NCI-H2171 (cell line): ENCODE measurements at places on chromosomes 5 and 9.

DNA sequence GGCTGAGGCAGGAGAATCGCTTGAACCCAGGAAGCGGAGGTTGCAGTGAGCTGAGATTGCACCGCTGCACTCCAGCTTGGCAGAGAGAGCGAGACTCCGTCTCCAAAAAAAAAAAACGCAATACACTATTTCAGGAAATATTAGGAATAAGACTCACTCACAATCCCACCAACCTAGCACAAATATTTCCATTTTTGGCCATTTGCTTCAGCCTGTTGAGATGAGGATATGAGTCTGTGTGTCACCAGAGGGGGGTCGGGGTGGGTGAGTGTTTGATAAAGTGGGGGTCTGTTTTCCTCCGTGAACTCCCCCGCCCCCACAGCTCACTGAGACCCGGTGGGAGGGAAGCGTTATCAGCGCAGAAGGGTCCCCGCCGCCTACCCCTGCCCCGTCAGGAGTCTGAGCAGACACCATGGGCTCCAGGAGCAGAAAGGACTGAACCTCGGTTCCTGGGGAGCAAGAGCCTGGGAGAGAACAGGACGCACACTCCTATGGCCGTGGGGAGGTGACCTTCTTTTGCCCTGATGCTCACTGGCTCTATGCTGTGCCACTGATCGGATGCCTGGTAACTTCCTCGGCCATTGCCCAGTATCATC is 153.8 kb upstream of the PHYKPL start:
- no peak for DNase-seq

DNA sequence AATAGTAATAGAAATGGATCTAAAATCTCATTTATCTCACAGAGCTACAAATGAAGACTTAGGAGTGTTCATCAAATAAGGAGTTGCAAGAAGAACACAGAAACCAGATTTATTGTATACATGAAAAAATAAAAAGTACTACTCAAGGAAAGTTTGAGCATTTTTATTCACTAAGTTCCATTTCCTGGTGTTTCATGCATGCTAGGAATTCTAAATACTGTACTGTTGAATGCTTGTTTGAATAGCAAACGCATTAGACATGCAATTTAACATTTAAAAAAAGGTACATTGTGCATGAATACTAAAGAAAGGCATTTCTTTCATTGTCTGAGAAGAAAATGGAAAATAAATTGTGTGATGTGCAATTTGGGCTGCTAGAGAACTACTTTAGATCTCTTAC is 52.1 kb downstream of the C6 start:
- DNase-seq = no peak

DNA sequence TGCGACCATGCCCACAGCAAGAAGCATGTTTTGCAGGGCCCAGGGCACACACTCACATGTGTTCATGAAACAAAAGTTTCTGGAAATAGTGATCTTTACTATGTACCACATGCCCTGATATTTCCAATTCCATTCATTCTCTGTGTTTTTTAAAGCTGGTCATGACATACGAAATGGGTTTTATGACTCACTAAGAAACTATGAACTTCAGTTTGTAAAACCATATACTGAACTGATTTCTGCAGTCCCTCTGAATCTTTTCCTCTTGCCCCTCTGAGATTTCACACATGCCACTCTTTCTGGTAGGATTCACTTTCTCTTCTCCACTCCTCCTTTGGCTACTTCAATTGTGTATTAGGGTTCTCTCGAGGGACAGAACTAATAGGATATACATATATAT is 416.1 kb upstream of the TRPC7 start:
- DNase-seq = no peak

GRCh38 chr5:107563959-107564544 is 106.7 kb downstream of the EFNA5 start:
- DNase-seq = no peak

DNA sequence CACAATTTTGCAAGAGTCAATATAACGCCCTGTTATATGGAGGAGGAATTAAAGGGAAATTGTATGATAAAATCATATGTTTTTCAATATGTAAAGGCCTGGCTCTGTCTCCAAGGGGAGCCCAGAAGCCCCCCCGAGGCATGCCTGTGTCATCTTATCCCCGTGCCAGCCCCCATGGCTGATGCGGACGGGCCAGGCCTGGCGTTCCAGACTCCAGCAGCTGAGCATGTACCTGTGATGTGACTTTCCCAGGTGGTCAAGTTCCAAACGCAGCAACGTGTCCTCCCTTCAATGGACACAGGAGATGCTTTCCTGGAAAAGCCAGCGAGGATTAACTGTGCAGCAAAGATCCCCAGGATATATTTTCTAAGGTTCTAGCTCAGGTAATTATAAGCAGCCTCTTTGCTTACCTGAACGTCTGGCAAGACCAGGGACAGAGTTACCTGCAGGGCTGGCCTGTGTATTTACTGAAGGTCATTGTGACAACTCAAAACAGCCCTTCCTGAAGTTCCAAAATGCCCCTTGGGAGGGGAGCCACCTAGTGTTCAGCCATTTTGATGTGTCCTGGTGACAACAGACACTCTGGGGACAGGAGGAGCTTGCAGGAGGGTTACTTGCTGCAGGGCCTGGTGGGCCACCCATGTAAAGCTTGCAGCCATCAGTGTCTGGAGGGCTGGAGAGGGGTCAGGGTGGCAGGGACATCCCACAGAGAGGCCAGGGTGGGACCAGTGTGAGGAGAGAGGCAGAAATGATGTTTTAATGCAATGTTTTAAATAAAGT is 53.3 kb upstream of the RNU6ATAC start:
- DNase-seq = no peak

DNA sequence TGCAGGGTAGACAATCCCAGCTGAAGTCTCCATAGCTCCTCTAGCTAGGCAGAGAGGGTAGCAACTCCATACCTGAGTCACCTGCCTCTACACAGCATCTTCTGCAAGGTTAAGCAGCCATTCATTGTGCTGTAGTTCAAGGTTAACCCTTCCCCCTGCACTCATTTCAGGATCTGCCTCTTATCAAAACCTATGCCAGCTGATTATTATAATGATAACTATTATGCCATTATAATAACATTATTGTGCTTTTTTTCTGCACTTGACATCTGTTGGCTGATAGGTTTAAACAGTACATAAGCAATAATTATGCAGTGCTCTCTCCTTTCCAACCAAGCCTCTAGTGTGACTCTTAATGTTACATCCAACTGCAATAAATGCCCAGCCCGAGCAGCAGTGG is 17.3 kb downstream of the SIL1 start:
- DNase-seq = no peak

DNA sequence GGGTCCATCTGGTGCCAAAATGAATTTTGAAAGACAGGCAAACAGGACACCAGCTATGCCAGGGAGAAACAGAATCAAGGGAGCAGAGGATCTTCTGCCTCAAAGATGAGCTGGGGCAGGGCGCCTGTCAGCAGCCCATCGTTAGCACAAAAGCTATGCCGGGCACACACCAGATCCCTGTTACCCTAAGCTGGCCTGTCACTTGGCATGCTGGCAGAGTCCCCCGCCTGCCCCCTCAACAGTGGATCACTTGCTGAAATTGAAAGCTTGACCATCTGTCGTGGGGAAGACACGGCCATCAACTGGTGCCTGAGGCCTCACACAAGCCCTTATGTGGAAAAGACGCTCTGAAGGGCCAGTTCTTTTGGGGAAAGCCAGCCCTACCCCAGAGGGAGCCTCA is 256.4 kb downstream of the EBF1 start:
- DNase-seq = no peak

DNA sequence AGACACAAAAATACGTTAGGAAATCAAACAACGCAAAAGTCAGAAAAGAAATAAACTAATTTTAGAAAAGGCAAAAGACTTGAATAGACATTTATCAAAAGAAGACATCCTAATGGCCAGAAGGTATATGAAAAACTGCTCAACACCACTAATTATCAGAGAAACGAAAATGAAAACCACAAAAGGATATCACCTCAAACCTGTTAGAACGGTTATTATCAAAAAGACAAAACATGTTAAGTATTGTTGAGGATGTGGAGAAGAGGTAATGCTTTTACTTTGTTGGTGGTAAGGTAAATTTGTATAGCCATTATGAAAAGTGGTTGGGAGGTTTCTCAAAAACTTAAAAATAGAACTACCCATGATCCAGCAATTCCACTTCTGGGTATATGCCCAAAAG is 230.0 kb upstream of the RGMB start:
- DNase-seq = no peak

GRCh38 chr5:95884017-95884325 is 61.4 kb upstream of the GLRX start:
- no peak for DNase-seq

DNA sequence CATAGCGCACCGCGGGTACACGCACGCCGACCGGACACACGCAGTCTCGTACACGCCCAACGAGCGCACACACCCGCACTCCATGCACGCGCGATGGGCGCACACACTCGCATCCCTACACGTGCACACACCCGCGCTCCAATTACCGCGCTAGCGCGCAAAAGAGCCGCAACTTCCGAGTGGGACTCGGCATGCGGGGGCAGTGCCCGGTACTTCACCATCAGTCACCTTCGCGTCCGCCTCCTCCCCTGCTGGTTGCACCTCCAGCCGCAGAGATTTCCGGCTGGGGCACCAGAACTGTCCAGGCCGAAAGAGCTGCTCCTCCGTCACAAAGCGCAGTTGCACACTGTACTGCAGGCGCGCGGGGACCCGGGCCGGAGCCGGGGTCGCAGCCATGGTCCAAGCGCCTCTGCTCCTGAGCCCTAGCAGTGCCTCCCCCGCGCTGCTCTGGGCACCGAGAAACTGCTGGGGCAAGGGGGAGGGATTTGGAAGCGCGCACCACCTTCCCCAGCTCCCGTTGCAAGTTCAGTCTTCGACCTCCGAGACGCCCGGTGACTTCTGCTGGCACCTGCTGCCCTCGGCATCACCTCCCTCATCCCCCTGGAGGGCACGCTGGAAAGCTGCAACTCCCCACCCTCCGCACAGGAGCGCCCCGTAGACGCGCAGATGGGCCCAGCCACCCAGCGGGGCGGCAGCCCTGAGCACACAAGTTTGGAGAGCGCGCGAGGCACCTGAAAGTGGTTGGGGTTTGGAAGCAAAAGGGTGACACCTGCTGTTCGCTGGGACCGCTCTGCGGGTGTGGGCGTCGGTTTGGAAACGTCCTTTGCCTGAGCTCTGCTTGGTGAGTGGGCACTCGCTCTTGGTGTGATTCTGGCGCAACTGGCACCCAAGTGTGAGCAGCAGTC is 337.4 kb upstream of the PUM3 start:
- peak; percentile 96 for DNase-seq

DNA sequence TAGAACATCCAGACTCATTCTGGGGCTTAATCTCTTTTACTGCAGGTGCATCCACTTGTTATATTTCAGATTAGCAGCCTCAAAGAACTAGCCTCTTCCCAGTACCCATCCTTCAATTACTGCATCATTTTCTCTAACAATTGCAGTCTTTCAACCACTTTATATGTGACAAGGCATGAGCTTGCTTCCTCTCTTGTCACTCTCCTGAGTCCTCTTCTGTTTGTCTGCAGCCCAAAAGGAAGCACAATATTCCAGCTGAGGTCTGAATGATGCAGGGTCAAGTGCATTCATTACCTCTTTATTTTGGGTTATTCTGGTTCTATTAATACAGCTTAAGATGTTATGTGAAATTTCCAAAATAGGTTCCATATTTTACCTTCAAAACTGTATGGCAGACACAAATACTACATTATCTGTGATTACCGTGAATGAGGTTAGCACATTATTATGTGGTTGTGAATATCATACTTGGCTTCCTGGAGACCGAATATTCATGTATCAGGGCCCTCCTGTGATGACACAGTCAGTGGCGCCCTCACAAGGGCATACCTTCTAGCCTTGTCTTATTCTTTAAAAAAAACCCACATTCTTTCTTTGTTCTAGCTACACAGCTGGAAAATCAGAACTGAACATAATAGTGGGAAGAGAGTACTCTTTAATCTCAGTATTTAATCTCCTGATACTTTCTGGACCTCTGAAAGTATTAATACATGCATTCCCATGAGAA is 323.8 kb downstream of the PDE4D start:
- no peak for DNase-seq

DNA sequence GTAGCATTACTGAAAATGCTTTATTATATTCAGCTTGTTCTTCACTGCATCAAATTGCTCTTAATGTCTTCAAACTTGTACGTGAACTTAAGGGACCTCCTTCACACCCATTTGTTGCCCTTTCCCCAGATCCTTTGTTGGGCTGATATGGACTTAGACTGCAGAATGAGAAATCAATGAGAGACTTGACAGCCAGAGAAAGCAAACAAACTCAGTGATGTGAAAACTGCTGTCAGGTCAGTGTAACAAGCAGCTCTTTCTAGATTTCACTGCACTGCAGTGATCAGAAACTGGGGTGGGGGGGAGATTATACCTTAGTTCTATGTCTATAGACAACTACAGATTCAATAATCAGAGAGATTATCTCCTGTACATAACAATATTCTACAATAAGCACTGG is 491.0 kb upstream of the DAP start:
- DNase-seq = no peak

DNA sequence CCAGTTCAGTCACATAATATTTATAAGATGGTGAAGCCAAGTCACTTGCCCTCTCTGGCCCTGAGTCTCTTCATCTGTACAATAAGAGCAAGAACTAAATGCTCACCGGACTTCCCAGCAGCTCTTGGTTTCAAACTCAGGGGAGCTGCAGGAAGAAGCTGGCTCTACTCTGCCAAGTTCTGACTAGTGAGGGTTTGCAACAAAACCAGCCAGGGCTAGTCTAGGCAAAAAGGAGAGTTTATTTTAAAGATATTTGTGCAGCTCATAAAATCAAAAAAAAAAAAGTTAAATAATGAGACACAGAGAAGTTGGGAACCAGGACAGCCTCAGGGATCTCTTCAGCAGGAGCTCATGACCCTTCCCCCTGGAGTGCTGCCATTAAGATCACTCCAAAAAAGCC is 107.3 kb downstream of the DOCK2 start:
- DNase-seq = no peak

- no peak for DNase-seq
Measured at GRCh38 chr5:176388003-176388443, 375 bp downstream of the NOP16 start.
